Activated CD8-positive, alpha-beta memory T cell treated with anti-CD3 and anti-CD28 coated beads for 1 hour (primary cell): ENCODE measurements at places on chromosomes 7 and 10.

DNA sequence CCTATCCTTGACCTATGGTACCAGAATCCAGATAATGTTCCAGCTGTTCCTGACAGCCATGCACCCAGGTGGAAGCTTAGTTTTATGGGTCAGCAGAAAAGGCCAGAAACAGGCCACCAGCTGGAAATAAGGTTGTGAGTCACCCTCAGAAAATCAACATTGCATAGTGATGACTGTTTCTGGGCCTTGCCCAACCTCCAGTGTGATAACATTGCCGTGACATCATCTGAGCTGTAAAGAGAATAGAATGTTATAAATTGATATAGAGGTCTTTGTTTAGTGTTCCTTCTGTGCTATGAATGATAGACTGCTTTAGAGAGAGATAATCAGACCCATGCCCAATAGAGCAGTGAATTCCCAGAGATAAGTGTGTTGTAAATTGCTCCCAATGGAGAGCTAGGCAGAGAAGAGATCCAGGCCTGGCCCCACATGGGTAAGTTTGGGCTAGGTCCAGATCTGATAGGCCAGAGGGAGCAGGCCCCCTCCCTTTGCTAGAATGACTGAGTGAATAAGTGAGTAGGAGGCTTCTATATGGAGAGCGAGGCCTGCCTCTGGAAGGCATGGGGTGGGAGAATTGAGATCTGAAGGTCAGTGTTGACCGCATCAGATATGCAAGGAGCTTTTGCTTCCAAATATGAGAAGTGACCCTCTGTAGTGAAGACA lies 14.2 kb upstream of the HPS1 start:
- DNase-seq: no peak

DNA sequence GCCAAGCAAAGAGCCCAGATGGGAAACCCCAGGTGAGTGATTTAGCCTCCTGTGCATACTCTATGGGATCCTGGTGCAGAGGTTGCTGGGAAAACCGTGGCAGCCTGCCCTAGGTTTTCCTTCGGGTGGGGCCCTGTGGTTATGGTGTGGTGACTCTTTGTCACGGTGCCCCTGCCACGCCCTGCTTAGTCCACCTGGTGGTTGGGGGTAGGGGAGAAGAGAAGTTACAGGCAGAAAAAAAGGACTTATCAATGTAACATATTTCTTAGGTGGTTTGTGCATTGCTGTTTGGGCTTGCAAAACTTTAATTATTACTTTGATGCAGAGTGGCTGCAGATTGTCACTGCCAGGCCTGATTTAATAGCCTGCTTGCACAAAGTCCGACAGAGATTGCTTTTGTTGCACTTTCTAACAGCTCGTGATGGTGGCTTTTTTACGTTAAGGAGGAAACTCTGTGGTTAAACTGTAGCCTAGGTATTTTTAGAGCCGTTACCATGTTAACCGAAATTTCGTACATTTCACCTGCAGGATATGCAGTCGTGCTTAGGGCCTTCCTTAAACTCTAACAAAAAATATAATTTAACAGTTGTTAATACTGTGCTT lies 197.4 kb downstream of the RNLS start:
- peak; percentile 19 for DNase-seq

GRCh38 chr7:12456506-12456905 lies 52.8 kb upstream of the VWDE start:
- DNase-seq: no peak

GRCh38 chr7:156608173-156608478 lies 32.4 kb upstream of the RNF32 start:
- DNase-seq: no peak

- DNase-seq: no peak
Observed at GRCh38 chr10:35262436-35262835, 73.9 kb upstream of the CCNY start.

DNA sequence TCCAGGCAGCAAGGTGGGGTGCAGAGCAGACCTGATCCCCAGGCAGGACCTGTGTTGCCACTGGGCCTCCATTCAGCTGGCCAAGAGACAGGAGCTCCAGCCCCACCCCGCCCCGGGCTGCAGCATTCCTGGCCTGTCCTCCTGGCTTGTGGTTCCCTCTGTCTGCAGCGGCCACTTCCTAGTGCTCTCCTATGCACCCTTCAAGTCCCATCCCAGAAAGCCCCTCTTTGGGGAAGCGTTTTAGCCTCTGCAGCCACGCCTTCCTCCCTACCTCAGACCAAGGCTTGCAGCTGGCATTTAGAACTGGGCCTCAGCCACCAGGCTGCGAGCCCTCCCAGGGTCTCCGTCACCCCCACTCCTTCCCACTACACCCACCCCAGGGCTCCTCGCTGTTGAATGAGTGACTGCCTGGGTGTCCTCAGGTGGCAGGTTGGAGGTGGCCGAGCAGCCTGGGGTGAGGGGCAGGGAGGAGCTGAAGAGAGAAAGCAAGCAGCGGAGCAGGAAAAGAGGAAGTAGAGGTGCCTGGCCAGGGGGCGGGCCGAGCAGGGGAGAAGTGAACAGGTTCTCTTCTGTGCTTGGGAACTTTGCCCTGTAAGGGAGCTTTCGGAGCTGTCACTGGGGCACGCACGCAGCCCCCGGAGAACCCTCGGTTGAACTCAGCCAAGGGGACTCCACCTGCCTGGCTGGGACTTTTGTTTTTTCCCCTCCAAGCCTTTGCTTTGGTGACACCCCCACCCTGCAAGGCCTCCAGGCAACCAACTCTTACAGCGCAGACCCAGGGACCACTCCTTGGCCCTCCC lies 109.1 kb upstream of the TNRC18 start:
- no peak for DNase-seq

DNA sequence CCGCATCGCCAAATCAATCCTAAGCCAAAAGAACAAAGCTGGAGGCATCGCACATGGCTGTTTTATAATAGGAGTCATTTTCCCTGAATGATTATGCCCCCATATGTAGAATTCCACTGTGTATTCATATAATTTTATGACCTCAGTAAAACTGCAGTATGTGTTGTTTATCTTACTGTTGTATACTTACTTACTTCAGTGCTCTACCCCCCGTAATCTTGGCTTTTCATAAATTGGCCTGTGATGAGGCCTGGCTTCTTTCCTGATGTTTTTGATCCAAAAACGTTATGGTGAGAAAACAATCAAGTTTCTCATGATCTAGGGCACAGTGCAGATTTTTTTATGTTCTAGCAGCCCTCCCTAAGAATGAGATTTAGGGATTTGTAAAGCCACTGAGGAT lies 306.4 kb upstream of the FZD1 start:
- no peak for DNase-seq

- DNase-seq: no peak
Observed at GRCh38 chr7:158569858-158570323, 17.7 kb downstream of the PTPRN2 start.

DNA sequence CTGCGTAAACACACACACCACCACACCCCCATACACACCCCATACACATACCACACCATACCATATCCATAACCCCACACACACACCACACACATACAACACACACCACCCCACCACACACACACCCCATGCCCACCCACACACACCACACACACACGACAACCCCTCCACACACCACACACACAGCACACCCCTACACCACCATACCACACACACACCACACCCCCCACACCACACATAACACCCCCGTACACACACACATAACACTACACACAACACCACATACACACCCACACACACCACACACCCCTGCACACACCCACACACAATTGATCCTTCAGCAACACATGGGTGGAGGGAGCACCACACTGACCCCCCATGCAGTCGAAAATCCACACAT lies 50.3 kb upstream of the BMS1 start:
- DNase-seq: no peak

- no peak for DNase-seq
Observed at GRCh38 chr10:17454161-17455014, at the start of gene ST8SIA6. ST8SIA6 (minus strand) TSS chr10:17454595; CDS start chr10:17454255, 340 bp downstream.

- DNase-seq: no peak
Observed at GRCh38 chr7:19869979-19870378, 96.6 kb upstream of the TMEM196 start.

- no peak for DNase-seq
Observed at GRCh38 chr10:12333380-12334185, 15.8 kb upstream of the CAMK1D start.

DNA sequence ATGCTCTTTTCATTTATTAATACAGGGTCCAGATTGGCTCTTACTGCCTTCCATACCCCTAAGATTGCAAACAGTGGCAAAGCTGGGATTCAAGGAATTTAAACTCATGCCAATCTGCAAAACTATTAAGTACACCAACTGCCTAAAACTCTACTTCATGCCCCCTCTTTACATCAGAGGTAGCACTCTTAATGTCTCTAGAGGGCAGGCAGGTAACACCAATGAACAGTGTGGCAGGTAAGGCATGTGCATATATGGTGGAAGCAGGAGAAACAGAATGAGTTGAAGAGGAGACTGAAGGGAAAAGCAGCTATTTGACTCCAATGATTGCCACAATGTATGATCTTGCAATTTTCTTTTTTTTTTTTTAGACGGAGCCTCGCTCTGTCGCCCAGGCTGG lies 156.7 kb downstream of the BTAF1 start:
- no peak for DNase-seq

- DNase-seq: no peak
Observed at GRCh38 chr7:37081436-37081835, 357.1 kb upstream of the AOAH start.

- peak; percentile 13 for DNase-seq
Observed at GRCh38 chr7:3673524-3673923, 372.5 kb downstream of the SDK1 start.

DNA sequence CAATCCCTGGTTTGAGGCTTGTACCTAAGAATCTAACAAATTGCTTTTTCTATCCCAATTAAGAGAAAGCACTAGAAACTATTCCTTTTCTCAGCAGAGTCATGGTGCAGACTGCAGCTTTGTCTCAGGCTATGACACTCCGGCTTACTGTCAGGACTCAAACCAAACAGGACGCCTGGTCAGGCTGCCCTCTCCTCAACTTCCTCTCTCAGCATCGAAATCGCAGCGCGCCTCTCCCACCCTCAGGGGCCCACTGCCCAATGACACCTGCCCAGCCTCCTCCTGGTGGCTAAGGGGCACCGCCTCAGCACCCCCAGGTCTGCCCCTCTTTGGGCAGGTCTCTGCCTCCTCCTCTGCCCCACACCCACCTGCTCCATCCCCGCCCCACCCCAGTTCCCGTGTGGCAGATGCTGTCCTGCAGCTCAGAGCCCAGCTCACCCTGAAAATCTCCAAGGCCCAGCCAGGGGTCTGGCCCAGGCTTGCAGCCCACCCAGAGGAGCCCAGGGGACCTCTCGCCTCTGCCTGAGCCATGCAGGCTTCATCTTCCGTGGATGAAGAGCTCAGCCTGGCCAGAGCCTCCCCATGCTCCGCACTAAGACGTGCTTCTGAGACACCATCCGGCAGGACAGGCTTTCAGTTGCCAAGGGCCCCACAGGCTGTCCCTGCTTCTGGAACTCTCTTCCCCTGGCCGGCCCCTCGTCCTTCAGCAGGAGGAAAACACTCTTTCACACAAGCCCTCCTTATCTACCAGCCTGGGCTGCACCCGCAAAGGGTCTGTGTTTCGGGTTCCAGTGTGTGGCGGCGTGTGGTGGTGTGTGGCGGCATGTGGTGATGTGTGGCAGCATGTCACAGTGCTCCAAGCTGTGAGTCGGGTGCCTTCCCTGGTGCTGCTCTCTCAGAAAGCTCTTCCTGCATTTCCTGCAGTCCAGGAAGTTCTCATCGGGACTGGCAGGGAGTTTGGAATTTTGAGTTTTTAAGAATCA lies 16.4 kb upstream of the PTPRN2 start:
- no peak for DNase-seq

DNA sequence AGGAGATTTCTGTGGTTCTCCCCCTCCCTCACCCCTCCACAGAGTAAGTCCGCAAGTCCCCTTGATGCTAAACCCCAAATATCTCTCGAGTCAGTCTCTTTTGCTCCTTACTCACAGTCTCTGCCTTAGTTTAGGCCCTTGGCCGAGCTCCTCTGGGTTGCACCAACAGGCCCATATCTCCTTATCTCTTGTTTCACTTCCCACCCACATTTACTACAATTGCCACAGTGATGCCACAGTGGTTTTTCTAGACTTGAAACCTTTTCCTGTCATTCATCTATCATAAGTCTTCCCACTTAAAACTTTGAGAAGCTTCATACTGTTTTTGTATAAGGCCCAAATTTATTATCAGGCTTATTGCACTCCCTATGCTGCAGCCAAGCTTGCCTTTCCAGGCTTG lies 23.4 kb upstream of the NME8 start:
- no peak for DNase-seq
